Fibroblast of the aortic adventitia (primary cell): ENCODE measurements at places on chromosomes 12 and 14.

GRCh38 chr12:123601602-123602489 is at the start of gene DDX55:
TSS of gene DDX55 (plus strand) at chr12:123602099. CDS start at chr12:123602149, 50 bp downstream.
- DNase-seq, result peak; percentile 80

- DNase-seq, result no peak
Measured at GRCh38 chr14:35213143-35213788, 78.9 kb upstream of the PSMA6 start.

- DNase-seq, result peak; percentile 80
Measured at GRCh38 chr12:80763874-80764273, 47.2 kb downstream of the MYF5 start.

DNA sequence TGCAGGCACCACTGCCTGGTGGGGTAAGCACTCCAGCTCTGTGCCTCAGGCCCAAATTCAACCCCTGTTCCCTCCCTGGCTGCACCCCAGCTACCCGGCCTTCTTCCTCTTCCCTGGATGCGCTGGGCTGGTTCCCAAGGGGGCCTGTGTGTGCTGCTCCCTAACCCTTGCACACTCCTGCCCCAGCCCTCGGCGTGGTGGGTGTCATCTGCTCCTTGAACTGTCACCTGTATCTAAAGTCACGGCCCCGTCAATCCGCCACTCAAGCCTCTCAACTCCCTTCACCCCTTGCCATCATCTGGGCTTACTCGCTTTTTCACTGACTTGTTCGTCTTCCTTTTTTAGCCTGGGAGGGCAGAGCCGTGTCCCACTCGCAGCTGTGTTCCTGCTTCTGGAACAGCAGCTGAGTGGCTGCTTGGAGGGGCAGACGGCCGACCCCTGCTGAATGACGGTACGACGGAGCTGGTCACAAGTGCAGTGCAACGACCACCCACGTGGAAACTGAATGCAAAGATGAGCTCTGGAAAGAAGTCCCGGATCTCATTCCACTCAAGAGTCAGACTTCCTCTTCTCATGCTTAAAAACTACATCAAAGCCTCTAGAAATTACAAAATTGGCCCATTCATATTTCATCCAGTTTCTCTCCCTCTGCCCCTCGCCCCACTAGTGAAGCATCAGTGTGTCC is 138.9 kb downstream of the PIWIL1 start:
- no peak for DNase-seq

DNA sequence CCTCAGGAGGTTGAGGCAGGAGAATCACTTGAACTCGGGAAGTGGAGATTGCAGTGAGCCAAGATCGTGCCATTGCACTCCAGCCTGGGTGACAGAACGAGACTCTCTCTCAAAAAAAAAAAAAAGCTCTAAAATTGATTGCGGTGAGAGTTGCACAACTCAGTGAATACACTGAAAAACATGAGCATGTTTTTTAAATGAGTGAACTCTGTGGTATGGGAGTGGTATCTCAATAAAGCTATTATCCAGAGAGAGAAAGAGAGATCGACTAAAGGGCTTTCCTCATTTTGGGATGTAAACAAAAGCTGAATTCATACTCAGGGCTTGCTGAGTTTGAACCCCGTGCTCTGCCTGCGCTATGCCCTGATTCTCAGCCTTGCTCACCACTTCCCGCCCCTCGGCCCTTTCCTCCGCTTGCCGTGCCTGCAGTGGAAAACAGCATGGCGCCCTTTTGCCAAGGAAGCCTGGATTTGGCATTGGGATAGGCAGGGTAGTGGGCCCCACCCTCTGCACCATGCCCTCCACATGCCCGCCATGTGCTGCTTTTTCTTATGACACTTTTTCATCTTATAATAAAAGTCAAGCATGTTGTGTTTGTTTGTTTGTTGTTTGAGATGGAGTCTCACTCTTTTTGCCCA is 102.5 kb downstream of the LGMN start:
- peak; percentile 55 for DNase-seq

- DNase-seq, result no peak
Measured at GRCh38 chr12:72010356-72010755, 71.7 kb downstream of the TPH2 start.

- DNase-seq, result no peak
Measured at GRCh38 chr14:73684627-73685026, 29.6 kb downstream of the PNMA1 start.

- DNase-seq, result no peak
Measured at GRCh38 chr14:35867280-35867629, 41.1 kb downstream of the BRMS1L start.

GRCh38 chr12:111387747-111388323 is 17.9 kb upstream of the SH2B3 start:
- no peak for DNase-seq

GRCh38 chr12:100632445-100632892 is 59.0 kb downstream of the GAS2L3 start:
- DNase-seq, result no peak

GRCh38 chr14:68794130-68794850 is 1.4 kb upstream of the ZFP36L1 start:
- peak; percentile 94 for DNase-seq

DNA sequence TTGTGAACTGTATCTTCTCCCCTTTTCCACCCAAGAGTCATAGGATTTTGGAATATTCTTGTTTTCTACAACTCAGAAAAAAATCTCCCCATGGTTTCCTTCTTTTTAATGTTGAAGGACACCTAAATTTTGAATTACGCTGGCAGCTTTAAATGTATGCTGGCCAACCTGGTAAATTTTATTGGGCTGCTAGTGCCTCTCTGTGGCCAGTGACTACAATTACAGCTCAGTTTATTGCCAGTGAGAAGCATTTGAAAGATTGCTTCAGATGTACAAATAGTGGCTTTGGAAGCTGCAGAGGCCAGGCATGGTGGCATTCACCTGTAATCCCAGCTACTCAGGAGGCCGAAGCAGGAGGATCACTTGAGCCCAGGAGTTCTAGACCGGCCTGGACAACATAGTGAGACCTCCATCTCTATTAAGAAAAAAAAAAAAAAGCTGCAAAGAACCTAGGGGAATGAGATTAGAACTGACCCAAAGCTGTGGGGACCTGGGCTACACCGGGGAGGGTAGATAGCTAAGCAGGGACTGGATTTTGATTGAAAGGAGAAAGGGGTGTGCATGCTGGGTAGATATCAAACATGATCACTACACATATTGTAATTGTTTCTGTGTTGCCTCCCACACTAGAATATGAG is 7.6 kb upstream of the RAB21 start:
- peak; percentile 82 for DNase-seq

DNA sequence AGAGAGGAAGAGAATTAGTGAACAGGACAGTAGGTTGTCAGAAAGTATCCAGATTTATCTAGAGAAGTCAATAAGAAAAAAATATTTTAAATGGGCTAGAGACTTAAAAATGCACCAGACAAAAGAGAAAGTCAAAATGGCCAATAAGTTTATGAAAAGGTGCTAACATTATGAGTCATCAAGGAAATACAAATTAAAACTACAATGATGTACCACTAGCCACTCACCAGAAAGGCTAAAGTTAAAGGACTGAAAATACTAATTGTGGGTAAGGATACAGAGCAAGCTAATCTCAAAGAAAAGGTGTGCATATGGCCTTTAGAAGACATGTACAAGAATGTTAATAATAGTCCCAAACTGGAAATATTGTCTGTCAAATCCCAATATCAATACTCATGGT is 37.7 kb downstream of the C12orf50 start:
- no peak for DNase-seq

DNA sequence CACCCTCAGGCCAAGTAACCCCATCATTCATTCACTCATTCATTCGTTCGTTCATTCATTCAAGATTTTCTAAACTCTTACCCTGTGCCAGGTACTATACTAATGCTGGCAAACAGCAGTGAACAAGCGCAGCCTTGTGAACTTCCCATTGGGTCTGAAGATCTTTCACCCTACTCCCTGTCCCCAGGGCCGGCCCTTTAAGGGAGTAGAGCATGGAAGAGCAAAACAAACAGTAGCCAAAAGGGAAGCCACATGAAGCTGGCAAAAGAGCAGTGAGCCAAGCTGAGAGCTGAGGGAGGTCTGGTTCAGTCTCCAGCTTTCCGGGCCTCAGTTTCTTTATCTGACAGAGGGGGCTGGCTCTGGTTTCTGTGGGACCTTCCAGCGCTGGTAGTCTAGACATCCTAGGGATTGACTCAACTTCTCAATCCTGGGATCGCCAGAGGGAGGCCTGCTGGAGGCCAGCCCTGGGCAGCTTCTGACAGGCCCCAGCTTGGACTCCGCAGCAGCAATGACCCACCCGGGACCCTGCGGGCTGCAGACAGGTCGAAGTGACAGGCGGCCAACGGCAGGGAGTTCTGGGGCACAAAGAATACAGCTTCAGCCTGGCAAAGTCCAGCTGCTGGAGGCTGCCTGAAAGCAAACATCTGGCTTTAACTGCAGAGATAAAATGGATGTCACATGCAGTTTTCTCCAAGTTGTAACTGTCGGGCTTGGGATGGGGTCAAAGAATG is 27.1 kb downstream of the ACTN1 start:
- no peak for DNase-seq

DNA sequence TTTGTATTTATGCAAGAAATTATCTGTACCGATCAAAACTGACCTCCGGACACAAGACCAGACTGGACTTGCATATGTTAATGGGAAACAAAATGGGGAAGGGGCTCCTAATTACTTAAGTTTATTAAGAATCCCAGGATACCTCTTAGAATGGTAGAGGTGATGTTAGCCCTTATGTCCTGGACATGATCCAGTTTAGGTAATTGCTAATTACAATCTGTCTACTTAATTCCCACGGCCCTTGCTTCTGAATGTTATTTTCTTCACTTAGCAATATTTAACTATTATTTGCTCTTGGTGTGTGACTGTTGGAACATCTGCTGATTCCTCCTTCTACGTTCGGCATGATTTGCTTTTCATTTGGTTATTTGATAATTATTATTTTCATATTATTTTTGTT is 644.0 kb downstream of the DIO2 start:
- DNase-seq, result no peak

GRCh38 chr14:26078561-26078960 is 519.3 kb downstream of the NOVA1 start:
- DNase-seq, result no peak

DNA sequence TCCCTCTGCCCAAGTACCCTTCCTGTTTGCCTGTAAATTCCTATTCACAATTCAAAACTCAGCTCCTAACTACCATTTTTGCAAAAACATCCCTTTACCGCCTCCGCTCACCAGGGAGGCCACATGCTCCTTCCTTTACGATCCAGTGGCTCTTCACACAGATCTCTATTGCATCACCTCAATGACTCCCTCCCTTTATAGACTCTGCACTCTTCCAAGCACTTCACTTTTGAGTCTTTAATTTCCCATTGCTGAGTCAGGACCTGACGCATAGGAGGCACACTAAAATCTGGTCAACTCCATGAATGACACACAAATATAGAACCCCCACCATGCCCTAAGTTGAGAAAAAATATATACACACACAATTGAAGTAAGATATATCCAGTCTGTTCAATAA is 45.9 kb downstream of the PPP1R13B start:
- DNase-seq, result peak; percentile 58

DNA sequence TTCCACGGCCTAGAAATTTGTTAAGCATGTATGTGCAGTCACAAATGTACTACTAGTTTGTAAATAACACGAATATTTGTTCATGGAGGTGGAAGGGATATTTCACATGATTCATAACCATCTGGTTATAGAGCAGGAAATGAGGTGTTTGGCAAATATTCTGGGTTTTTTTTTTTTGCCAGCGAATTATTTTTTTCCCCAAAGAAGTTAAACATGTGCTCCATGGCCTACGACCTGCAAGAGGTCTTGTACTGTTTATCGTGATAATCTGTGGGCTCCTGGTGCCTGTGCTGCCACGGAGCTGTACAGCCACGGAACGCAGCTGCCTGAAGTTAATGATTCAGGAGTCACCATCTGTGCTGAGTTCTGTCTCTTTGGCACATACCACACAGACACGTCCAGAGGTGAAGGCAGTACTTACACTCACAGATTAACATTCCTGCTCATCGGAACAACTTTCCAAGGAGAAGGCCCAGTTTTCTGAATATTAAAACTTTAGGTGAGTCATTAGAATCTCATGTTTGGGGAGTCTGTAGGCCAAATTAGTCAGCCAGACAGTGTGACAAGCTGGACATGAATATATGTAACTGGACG is 156.3 kb downstream of the TMX1 start:
- DNase-seq, result peak; percentile 98

DNA sequence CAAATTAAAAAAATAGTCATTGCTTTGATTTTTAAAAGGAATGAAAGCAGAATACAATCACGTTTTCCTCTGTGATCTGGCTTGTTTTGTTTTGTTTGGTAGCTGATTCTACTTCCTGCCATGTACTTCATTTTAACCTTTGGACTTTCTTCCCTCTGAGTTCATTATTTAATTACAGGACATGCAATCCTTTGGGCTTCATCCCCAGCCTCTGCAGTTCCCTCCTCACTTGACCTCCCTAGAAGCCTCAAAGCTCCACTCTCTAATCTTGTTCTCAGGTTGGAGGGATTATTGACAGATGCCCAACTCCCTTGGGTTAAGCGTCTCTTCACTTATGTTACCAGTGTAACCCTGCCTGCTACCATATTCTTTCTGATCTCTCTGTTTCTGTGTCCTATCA is 967.9 kb upstream of the SEL1L start:
- DNase-seq, result no peak

DNA sequence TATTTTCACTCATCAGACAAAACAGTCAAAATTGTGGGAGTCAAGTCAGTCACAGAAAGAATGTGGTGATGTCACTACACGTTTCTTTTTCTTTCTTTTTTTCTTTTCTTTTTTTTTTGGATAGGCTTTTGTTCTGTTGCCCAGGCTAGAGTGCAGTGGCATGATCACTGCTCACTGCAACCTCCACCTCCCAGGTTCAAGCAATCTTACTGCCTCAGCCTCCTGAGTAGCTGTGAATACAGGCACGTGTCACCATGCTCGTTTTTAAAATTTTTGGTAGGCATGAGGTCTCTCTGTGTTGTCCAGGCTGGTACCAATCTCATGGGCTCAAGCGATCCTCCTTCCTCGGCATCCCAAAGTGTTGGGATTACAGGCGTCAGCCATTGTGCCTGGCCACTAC is 2.3 kb downstream of the CLECL1 start:
- DNase-seq, result no peak

GRCh38 chr12:94039914-94040313 is 108.5 kb upstream of the PLXNC1 start:
- peak; percentile 91 for DNase-seq
